GM12865 (cell line): ENCODE measurements at places on chromosomes 3 and 15.
A peak's percentile ranks its signal among the peaks of the same experiment; 100 is the strongest.

DNA sequence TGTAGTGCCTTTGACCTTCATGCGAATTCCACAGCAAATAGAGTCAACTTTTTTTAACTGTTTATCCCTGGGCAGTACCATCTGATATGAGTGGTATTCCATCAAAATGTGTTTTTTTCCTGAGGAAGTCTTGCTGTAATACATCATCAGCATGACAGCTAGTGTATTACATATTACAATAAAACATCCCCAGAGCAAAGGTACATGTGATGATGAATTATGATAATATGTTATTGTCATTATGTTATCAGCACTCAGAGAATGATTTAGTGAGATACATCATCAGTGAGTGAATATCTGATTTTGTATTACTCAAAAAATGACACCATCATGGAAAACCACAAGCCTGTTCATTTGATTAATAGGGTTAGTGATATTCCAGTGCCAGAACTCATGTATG, 69.7 kb upstream of the ARL6 start:
- DNase-seq = no peak

DNA sequence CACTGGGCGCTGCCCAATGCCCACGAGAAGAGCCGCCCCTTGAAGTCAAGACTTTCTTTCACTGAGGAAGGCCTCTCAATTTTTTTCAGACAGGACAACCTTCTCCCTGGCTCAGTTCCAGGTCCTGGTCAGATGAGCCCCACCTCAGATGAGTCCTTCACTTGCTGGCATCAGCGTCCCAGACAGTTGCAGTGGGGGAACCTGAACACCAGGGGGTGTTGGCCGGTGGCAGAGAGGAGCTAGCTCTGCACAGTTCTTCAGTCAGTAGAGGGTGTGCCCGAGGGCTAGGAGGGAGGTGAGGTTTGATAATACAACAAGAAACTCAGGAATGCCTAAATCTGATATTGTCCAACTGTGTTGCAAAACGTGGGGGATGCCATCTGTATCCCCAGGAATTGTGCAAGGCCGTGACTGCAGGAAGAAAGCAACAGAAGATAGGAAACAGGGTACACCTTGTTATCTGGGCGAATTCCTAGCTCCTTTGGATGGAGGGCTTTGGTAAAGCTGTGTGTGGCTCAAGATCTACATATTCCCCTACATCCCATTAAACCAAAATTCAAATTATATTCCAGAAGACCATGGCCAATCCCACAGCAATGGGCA, 34.3 kb downstream of the CCR3 start:
- DNase-seq = peak; percentile 82

DNA sequence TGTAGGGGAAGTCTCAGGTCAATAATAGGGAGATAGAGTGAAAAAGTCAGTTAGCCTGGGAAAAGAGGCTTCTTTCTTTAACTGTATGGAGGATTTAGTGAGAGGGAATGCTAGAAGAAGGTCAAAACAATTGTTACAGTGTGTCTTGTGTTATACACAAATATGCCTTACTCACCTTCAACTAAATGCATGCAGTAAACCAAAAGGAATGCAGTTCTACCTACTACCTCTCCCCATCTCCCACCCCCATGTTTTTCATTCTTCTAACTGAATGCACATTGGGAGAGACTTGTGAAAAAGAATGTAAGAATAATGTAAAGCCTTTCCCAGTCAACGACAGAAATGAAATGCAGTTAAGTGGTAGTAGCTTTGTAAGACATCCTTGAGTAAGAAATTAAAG, 33.8 kb downstream of the CCDC66 start:
- DNase-seq = no peak

DNA sequence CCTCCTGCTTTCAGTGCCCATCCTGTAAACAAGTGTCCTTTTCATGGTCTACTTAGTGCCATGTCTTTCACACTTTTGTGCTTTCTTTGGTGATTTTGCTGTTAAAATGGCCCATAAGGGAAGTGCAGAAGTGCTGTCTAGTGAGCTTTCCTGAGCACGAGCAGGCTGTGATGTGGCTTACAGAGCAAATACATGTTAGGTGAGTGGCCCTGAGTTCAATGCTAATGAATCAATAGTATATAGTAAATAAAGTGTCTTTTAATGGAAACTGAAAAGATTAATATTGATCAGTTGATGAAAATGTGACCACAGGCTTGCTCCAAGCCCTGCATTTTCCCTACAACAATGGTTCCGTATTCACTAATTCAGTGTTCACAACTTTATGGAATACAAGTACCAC, 5.7 kb downstream of the SH3BP5 start:
- no peak for DNase-seq

DNA sequence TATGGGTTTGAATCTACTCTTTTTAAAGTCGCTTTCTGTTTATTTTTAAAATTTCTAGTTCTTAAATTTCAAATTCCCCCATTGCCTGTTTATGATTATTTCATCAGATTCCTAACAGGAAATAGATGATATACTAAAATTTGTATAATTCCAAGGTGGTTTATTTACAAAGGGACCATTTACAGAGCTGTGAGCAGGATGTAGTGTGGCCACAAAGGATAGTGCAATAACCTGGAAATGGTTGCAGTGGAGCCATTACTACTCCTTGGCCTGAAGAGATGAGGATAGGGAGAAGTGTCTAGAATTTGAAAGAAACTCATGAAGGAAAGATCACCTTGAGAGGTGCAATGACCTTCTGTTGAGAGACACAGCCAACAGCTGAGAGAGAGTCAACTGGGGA, 58.5 kb upstream of the AP4E1 start:
- DNase-seq = no peak

- DNase-seq = no peak
Measured at GRCh38 chr3:65560901-65561300, 477.8 kb downstream of the MAGI1 start.

- no peak for DNase-seq
Measured at GRCh38 chr3:52915294-52915693, 17.9 kb upstream of the STIMATE start.

GRCh38 chr3:120148187-120148949, 54.1 kb upstream of the GSK3B start:
- DNase-seq = no peak

DNA sequence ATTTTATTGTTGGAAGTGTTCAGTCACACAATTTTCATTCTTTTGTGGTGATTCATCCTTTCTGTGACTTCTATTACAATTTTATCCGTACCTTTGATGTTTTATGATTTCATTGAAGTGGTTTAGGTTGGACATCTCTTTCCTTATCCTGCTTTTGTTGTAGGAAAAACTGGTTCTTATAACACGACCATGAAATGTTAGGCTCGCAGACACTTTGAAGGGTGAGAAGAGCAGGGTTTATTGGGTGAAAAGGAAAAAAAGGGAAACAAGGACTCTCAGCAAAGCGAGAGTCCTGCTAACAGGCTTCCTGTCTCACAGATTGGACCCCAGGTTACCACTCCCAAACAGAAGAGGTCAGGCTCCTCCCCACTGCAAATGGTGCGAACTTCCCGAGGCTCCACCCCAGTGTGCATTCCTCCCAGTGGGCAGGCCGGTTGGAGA, 257.4 kb downstream of the STXBP5L start:
- no peak for DNase-seq

DNA sequence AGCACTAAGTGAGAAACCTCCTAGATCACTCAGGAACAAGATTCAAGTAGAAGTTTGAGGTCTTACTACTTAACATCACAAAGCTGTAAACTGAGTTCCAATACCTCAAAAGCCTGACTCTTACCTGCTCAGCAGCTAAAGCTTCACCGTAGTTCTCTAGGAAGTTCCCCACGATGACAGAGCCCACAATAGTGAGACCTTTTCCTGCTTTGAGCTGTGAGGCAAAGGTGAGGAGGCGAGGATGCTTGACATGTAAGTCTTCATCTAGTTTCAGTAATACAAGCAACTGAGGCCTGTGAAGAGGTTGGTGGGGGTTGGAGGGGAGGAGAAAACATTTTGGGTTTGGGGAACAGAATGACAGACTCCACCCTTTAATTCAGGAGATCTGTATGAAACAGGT, 15.7 kb downstream of the EMC4 start:
- DNase-seq = no peak

- no peak for DNase-seq
Measured at GRCh38 chr3:99663977-99664376, 25.6 kb downstream of the COL8A1 start.

GRCh38 chr15:88656760-88657221, 18.0 kb downstream of the ISG20 start:
- DNase-seq = peak; percentile 89

DNA sequence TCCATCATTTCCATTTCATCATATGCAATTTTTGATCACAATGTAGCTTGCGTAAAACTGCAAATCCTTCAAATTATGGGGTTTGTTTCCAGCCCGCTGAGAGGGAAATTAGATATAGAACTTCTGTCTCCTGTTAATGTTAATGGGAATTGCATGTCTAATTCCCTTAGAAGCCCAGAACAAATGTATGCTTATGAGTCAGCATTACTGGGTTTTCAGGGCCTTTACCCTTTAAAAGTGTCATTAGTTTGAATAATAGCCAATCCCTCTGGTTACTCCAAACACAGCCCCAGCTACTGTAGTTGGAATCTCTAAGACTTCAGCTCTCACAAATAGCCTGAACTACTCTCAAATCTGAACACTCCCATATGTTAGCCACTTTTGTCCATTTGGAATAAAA, 439.4 kb downstream of the C3orf38 start:
- no peak for DNase-seq

DNA sequence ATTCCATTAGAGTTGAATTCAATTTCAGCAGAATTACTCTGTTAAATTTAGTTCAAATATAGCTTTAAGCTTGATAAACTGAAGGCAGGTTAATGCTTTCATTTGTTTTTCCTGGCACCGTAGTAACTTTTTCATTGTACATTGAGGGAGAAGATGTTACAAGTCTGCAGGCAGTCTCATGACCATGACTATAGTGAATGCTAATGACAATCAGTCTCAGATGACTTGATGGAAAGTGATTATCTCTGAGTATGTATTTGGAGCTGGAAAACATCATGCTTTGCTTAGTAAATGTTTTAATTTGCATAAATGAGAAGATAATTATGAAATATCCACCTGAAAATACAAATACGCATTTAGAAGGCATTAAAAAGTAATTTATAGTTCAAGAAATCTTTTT, 16.0 kb upstream of the RNF7 start:
- no peak for DNase-seq

DNA sequence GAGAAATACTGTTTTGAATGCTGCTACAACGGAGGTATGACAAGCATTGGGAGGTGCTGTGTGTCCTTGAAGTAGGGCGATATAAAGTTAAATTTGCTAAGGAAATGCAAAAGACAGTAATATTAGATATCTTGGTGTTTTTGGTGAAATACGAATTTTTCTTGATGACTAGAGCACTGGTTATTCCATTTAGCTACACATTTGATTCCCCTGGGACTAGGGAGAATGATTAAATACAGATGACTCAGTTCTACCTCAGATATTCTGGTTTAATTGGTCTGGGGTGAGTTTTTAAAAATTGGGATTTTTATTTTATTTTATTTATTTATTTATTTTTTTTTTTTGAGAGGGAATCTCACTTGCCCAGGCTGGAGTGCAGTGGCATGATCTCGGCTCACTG, 18.7 kb upstream of the GADL1 start:
- no peak for DNase-seq

GRCh38 chr3:20683910-20684309, 497.9 kb upstream of the SGO1 start:
- DNase-seq = no peak

DNA sequence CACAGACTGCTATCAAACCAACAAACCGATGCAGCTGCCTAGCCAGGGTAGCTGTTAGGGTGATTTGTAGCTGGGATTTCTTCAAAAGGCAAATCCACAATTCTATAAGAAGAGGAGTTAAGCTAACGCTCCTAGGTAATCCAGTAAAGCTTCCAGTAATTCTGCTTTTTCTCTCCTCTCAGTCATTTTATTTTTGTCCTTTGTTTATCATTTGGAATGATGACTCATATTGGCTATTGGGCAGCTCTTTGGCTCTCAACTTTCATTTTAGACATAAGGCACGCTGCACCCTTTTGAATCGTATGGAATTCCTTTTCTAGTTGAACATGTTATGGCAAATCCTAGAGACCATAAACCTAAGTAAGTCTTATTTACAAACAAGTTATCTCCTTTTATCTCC, 53.2 kb upstream of the PPARG start:
- DNase-seq = no peak

DNA sequence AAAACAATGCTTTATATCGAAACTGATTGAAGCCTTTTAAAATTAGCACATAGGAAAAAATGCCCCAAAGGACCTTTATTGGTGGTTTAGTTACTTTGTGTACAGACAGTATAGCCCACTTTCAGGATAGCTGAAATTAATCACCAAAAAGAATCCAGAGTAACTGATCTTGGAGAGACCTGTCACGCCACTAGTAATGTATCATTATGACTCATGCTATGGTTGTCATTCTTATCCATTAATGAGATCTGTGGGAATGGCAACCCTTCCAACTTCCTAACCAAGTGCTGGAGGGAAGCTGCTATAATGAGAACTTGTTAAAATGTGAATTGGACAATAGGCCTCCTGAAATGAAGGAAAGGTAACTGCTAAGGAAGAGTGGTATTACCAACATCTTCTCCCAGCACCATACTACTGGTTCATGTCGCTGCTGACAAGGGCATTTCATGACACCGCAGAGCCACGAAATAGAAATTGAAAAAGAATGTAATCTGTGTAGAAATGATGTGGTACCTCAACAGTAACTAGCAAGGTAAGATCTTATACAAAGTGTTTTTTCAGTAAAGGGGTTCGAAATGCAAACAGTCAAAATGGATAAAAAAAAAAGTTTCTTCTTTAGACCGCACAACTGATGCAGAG, 7.1 kb upstream of the EMC4 start:
- no peak for DNase-seq

DNA sequence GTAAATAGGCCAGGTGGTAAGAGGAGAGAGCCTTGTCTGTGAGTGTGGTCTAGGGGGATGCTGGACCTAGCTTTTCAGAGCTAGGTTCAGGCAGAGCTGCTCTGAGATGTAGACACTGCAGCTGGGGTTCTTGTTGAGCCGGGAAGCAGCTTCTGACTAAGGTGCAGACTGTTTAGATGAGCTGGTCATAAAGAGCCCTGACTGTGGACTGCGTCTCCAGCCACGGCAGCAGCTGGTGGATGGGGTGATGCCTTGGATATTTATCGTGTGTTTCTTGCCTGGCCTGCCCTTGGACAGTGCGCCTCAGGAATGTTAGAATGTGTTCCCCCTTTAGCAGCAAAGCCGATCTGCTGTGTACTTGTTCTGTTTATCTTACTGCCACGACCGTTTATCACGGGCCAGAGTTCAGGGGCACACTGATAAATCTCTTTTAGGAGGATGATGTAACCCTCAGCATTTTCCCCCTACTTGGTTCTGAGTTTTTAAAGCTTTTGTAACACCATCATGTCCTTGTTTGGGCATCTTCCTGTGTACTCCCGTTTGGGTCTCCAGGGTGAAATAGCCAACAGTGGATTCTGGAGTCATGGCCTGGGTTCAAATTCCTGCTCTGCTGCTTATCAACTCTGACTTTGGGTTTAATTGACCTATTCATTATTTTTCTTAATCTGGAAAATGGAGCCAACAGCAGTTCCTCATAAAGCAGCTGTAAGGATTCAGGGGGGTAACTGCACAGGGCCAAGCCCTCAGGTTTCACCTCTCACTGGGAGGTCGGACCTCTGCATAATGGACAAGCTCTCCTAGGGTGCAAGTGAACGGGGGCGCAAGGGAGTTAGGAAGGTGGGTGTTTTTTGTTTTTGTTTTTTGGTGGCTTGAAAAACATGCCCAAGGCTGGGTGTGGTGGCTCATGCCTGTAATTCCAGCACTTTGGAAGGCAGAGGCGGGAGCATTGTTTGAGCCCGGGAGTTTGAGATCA, 51.4 kb downstream of the FLNB start:
- DNase-seq = no peak
